Activated naive CD4-positive, alpha-beta T cell treated with anti-CD3 and anti-CD28 coated beads for 36 hours (primary cell): ENCODE measurements at places on chromosomes 13 and 19.

DNA sequence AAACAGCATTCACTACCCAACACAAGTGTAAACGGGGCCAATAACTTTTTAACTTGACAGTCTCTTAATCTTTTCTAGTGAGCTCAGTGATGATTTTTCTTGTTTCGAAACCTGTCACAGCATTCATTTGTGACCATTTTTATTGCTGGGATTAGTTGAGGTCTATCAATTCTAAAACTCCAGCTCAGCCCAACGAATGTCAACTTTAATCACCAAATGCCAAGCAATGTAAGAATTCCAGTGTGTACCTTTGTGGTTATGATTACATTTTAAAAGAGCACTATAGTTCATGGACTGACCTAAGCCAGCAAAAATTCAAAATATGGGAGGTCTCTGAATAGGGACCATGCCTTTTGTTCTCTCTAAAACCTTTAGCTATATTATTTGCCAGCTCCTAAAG, 694.3 kb upstream of the SGCG start:
- no peak for DNase-seq

GRCh38 chr19:11256189-11256588, 6.1 kb downstream of the DOCK6 start:
- no peak for DNase-seq

- no peak for DNase-seq
These were observed 7.8 kb upstream of the IGSF23 start for GRCh38 chr19:44605547-44605946.

DNA sequence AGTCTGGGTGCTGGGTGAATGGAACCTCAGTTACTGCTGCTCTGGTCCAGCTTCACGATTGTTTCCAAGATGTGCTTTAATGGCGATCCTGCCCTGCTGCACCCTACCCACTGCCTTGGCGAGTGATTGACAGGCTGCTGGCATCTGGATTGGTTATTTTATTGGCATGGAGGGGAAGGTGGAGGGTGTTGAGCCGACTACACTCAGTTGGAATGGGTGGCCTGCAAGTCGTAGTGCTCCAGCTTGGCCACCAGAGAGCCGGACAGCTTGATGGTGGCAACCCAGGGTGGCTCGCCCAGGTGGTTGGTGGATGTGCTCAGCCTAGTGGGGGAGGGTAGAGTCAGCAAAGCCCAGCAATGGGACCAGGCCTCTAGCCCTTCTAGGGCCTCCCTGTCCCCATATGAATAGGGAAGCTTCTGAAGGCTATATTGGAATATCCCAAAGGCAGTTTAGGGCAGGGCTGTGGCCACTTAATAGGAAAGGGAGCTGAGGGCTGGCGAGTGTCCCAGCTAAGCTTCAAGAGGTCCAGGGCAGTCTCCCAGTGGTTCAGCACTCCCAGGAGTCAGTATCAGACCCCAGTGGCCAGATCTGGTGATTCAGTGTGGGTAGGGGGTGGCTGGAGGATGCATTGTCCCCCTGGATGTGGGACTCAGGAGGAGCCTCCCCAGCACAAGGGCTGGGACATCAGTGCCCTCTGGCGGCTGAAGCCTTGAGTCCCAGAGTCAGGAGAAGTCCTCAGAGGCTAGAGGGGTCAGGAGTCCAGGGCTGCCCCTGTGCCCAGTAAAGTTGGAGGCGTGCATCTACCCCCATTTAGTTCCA, 3.4 kb downstream of the GGN start:
- no peak for DNase-seq

DNA sequence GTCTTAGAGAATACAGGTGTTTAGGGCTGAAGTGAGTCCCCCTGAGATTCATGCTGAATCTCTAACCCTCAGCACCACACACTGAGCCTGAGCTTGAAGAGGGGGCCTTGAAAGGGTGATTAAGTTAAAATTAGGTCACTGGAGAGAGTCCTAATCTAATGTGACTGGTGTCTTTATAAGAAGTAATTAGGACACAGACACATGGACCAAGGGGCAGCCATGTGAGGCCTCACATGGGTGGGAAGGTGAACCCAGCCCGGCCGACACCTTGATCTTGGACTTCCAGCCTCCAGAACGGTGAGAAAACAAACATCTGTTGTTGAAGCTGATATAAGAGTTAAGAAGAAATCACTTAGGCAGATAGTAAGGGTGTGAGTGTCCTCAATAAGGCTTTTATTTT, 7.1 kb upstream of the RAB20 start:
- DNase-seq, result no peak

- no peak for DNase-seq
These were observed 11.7 kb downstream of the CEACAM4 start for GRCh38 chr19:41615207-41615606.

- peak; percentile 56 for DNase-seq
These were observed 21.9 kb downstream of the ATP11A start for GRCh38 chr13:112711528-112712265.

- no peak for DNase-seq
These were observed 71.9 kb downstream of the OLFM4 start for GRCh38 chr13:53100394-53101063.

GRCh38 chr19:18789883-18790565, 1.1 kb downstream of the COMP start:
- DNase-seq, result peak; percentile 30

DNA sequence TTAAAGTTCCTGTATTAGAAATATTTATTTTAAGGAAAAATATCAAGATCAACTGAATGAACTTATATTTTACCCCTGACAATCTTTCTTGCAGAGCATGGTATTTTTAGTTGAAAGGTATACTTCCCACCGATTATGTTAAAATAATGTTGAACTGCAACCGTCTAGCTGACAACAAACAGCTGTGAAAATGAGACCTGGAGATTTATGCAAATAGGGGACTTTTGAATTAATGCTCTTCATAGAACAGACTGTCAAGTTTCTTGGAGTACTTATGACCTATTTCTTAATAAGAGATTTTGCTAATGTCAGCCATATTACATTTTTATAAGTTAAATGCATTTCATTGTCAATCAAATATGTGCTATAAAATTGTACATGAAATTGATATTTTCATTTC, 210.9 kb downstream of the NALCN start:
- no peak for DNase-seq

DNA sequence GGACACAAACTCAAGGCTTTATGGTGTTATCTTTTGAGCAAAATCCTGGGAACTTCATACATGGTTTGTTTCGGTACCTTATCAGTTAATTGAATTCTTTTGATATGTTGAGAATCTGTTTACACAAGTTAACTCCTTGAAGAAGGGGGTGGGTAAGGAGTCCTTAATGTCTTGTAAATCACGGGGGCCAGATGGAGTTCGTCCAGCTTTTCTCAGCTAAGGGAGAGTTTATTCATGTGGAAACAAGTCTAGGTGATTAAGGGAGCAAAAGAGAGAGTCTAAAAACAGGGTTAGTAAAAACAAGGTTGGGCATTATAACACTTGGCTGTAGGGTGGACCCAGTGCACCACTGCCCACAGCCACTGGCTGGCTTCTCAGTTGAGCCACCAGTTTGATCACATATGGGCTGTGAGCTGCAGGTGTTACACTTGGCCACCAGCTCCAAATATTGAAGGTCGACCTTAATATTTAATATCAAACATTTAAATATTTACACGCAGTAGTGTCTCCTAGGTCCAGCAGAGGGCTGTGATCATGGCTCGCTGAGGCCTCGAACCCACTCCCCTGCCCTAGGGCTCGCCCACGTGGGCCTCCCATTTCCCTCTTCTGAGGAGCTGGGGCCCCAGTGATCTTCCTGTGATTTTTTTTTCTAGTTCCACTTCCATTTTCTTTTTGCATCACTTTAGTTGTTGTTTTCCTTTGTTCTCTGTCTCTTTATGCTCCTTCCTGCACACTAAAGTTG, 21.0 kb upstream of the ZNF43 start:
- no peak for DNase-seq
